Hindlimb muscle (tissue), 1 donor: ENCODE measurements at places on chromosomes 5 and 9.

DNA sequence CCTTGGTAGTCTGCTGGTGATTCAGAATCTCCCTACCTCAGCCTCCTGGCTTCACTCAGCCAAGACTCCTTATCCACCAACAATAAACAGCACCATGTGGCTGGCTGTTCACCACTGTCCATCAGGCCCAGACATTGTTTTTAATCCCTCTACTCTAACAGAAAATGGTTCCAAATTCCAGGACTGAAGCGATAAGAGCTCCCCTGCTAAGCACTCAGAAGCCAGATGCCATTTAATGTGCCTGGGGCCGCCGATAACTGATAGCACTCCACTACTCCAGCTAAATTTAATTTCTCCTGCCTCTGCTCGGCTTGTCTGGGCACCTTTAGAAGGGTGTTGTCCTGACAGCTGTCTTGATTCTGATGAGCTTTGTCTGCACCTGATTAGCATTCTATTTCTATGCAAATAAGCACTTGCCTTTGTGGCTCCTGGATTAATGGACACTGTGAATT lies 47.1 kb downstream of the ZNF622 start:
- DNase-seq: no peak

DNA sequence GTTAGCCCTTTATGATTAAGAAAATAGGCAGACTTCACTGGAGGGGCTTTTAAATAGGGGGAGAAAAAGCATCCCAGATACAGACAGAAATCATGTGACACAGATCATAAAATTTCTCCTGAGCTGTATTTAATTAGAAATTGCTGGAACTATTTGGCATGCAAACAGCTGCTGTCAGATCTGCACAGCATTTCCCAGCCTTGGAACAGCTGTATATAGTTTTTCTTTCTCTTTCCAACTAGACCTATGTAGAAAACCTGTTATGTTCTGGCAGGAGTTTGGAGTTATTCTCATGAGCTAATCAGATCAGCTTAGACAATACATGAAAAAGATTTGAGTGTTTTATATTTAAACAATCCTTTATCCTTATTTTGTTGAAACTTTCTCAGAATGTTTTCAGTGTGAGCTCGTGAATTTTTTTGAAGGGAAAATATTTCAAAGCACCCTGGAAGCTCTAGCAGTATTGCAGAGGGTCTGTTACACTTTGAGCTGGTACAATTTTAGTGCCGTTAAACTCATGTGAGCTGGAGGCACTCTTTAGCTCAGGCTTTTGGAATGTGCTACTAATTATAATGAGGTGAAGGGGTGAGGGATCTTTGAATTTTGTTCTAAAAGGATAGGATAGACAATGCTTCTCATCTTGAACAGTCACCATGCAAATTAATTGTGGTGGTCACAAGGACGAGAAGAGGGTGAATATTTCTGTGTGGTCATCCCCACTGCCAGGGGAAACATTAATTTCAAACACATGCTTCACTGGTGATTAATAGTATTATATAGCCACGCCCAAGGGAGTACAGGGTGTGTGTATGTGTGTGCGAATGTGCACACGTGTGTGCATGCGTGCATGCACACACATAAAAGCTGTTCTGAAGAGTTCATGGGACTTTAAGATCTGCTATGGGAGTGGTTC lies 239.4 kb upstream of the FBXL7 start:
- DNase-seq: peak; percentile 61

GRCh38 chr5:174614500-174615135 lies 109.8 kb upstream of the MSX2 start:
- no peak for DNase-seq

DNA sequence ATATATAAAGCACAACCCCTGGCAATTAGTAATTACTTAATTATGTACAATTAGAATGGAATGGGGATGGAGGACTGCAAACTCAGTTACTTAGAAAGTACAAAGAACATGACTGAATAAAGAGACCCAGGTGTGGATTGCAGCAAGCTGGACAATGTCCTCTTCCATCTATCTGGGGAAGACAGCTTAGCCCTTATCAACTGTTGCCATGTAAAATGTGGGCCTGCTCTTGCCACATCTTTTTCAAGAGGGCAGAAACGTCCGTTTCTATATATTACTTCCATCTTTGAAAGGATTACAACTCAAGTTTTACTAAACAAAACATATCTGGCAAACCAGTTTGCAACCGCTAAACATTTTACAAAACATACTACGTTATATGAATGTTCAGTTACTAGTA lies 26.2 kb downstream of the GOLPH3 start:
- no peak for DNase-seq

- DNase-seq: no peak
These were observed 46.4 kb downstream of the ERMP1 start for GRCh38 chr9:5786370-5787127.

DNA sequence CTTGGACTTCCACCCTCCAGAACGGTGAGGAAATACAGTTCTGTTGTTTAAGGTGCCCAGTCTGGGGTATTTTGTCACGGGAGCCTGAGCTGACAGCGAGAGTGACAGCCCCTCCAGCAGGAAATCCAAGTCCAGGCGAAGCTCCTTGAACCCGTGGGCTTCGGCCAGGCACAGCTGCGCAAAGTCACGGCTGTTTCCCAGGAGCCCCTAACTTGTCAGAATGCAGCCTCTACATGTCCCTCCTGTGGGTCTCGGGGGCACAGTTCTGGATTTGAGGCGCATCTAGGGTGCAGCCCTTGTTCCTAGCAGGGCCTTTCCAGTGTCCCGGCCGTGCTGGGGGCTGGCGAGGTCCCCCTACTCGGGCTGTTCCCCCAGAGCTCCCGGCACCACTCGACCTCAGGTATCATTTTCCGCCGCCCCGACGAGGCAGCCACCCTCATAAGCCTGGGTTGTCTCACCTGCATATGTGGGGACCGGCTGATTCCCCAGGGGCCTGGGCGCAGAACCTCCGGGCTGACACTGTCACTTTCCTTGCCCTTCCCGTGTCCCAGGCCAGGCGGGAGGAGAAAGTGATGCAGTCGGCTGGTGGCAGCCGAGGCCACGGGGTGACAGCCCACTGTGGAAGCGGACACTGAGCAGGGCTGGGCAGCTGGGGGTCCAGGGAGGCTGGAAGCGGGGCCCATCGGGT lies 4.5 kb downstream of the LCN8 start:
- no peak for DNase-seq

DNA sequence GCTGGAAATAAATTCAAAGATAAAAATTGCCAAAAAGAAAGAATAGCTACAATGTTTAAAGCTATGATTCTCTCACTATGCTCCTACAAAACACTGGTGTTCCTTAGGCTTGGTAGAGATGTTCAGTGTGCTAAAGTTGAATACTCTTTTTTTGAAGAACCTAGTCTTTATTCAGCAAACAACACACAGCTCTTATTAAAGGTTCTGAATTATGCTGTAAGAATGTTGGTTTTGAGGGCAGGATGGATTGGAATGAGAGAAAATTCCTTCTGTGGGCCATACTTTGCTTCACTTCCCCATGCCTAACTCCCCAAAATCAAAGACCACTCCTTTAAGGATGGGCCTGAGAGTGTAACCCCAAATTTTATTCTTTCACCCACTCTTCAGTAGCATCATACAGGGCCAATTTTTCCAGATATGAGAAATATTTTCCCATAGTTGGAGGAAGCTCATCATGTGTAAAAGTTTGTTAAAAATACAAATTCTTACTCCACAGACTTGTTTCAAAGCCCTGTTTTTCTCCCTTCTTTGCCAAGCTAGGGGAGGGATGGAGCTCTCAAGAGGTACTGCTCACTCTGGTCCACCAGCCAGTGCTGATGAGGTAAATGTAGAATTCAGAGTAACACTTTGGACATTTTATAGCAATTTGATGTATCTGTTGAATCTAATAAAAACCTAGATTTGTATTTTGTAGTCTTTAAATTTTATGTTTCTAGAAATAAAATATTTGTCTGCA lies 99.3 kb downstream of the GDNF start:
- no peak for DNase-seq

GRCh38 chr9:79583952-79584654 lies 12.3 kb downstream of the TLE4 start:
- DNase-seq: no peak

GRCh38 chr5:57524348-57525060 lies 41.9 kb upstream of the ACTBL2 start:
- no peak for DNase-seq

DNA sequence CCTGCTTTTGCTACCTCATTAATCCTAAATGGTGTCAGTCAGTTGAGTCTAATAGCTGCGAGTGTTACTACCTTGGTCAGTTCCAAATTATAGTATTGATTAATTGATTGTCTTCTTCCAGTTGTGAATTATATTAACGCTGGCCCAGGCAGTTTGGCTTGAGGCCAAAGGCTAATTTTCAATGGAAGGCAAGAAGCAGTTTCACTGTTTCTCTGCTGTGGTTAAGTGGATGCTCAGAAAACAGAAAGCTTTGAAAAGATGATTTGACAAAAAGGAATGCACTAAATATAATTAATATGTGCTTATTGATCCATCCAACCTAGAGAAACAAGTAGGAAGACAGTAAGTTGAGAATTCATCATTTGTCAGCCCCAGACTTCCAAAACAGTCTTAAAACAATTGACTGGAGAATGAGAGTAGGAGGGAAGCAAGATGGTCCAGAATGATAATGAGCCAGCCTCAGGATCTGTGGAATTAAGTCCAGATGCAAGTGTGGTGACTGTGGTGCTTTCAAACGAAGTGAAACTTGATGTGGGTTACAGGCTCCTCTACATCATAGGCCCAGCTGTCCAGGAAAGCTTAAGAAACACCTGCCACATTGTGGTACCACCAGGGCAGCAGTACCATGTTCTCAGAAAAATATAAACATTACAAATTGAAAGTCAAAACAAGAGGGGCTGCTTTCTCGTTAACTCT lies 1371.0 kb upstream of the DMAC1 start:
- no peak for DNase-seq

- DNase-seq: no peak
These were observed 146.2 kb downstream of the CCDC192 start for GRCh38 chr5:127849408-127849807.

- DNase-seq: no peak
These were observed 597.9 kb downstream of the DMRTA1 start for GRCh38 chr9:23044549-23044948.

DNA sequence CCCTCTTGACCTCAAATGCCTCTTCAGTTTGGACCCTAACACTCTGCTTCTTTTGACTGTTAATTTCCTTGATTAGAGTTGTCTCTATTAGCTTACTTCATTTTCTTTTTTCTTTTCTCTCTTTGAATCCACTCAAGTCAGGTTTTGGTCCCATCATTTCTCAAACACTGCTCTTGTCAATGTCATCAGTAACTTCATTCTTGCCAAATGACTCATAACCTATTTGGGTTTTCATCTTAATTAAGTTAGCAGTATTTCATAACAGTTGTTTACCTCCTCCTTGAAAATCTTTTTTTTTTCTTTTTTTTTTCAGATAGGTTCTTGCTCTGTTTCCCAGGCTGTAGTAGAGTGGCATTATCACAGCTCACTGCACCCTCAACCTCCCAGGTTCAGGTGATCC lies 119.6 kb downstream of the PARP8 start:
- DNase-seq: no peak

DNA sequence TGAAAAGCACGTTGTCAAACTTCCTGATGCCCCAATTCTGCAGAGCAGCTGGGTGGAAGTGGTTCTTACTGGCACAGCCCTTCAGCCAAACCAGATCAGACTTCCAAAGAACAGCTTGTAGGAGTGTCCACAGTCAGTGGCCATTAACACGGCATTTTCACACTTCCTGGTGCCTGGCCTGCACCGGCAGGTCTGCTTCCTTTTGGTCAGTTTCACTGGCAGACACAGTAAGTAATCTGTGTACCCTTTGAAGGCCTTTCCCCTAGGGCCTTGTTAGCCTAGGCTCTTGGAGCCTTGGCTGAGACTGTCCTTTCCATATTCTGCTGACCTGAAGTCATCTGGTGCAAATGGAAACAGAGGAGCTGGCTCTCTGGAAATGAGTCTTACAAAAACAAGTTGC lies 297.5 kb upstream of the TNC start:
- DNase-seq: no peak

DNA sequence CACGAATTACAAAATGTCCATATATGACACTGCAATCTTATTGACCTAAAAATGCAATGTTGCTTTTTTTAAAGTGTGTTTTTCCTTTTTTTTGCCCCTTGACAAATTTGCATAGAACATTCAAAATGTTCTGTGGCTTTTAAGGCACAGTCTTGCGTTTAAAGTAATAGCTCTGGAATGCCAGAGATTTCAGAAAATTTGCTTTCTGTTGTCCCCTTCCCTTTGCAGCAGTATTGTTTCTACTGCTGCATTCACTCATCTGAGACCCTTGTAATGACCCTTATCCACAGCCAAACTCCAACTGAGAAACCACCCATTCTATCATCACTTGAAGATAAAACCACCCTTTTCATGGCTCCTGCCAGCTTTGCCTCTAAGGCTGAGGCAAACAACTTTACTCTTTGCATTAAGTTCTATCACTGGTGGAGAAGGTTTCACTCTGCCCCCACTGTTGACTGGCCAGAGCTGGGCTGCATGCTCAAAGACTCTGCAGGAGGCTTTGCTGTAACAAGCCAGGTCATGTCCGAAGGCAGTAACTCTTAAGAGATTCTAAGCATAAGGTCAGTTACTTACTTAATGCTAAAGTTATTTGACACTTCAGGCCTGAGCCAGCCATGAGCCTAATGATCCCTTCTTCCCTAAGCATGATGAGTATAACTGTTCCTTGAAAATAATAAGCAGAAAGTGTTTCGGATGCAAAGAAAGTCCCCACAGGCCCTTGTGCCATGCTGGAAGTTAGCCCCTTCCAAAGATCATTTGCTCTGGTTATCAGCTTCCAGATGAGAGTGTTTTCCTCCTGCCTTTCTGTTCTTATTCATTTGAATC lies 101.9 kb downstream of the CD180 start:
- DNase-seq: no peak

GRCh38 chr9:129317179-129318011 lies 139.3 kb upstream of the IER5L start:
- no peak for DNase-seq

GRCh38 chr5:14156290-14156649 lies 13.1 kb downstream of the TRIO start:
- DNase-seq: no peak

GRCh38 chr5:143182901-143183820 lies 220.3 kb downstream of the NR3C1 start:
- DNase-seq: no peak

- no peak for DNase-seq
These were observed 1.6 kb upstream of the NKX2-5 start for GRCh38 chr5:173236531-173237142.

GRCh38 chr5:66285343-66285922 lies 141.3 kb downstream of the SREK1 start:
- DNase-seq: no peak

GRCh38 chr5:144798595-144798994 lies 627.9 kb downstream of the KCTD16 start:
- no peak for DNase-seq

DNA sequence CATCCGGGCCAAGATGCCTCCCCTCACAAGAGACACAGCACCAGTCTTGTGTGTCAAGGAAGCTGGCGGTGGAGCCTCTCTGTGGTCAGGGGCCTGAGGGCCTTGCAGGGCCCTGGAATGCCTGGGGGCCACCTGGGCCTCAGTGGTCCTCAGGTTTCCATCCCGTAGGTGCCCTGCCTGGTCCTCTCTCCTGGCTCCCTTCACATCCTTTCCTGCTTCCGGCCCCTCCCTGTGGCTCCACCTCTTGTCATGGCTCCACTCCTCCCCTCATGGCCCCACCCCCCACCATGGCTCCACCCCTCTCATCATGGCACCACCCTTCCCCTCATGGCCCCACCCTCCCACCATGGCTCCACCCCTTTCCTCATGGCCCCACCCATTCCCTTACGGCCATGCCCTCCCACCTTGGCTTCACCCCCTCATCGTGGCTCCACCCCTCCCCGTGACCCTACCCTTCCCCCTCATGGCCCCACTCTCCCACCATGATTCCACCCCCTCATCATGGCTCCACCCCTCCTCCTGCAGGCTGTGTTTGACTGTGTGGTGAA lies 175.8 kb downstream of the CACNA1B start:
- DNase-seq: no peak

GRCh38 chr9:27194401-27195091 lies 85.5 kb downstream of the TEK start:
- DNase-seq: no peak
